Prostate gland (tissue), 2 donors: ENCODE measurements at places on chromosomes 5 and 9.
A peak's percentile ranks its signal among the peaks of the same experiment; 100 is the strongest.

- no peak for DNase-seq
Observed at GRCh38 chr5:34811706-34812105, 27.3 kb upstream of the TTC23L start.

- no peak for DNase-seq
Observed at GRCh38 chr5:101608322-101608721, 687.8 kb downstream of the SLCO4C1 start.

GRCh38 chr5:179152144-179152895, 92.1 kb downstream of the ZNF354C start:
- DNase-seq, result no peak

DNA sequence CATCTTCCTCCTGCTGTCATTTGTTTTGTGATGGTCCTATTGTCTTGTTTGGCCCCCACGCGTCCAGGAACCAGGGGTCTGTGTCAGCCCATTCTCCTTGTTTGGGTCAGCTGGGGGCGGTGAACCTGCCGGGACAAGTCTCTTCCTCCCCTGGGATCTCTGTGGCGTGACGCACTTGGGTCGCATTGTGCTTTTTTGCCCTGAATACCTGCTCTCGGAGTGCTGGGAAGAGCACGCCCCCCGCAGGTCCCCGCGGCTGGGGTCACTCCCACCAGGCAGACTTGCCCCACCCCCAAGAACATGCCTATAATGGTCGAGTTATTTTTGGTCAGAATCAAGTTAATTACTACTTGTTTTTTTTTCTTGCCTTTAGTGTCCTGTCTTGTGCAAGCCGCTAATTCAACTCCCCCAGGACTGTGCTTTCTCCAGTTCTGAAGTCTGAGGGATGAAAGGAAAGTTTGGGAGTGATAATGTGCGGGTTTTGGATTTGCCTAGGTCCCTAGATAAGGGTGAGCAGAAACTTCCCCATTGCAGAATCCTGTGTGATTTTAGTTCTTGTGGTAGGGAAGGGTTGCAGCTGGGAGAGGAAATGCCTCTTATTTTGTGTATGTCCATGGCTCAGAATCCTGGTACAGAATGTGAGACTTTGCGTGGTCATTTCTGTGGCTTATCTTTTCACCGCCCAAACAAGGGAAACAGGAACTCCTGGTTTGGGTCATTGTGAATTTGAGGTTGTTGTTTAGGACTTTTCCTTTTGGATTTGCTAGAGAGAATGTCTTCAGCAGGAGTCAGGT, 789 bp downstream of the ACER2 start:
- DNase-seq, result peak; percentile 34

GRCh38 chr9:109336409-109336808, 15.6 kb upstream of the EPB41L4B start:
- no peak for DNase-seq

GRCh38 chr5:146458894-146459293, 11.8 kb downstream of the TCERG1 start:
- no peak for DNase-seq

DNA sequence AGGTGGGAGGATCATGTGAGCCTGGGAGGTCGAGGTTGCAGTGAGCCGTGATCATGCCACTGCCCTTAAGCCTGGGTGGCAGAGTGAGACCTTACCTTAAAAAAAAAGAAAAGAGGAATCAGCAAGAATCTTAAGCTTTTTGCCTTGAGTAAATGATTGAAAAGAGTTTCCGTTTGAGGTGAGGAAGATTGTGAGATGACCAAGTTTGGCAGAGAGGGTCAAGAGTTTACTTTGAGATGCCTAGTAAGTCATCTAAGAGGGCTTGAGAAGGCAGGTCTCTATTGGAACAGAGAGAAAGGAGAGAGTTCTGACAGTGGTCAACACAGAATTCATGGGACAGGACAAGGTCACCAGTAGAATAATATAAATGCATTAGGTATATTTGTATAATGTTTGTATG, 572.1 kb downstream of the TLE4 start:
- DNase-seq, result no peak

DNA sequence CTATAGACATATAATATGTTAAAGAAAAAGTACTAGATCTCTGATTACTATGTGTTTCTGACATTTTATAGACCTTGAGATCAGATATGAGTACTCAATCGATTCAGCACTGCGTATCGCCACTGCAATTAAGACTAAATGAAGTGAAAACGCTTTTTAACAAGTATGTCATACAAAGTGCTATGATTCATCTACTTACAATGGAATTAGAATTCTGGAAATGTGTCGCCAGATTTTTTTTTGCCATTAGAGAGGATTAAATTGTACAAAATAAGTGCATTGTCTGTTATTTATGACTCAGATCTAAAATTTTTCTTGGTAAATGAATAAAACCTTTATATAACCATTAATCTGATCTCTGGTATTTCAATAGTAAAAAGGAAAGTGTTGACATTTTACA, 20.0 kb upstream of the AGGF1 start:
- no peak for DNase-seq

DNA sequence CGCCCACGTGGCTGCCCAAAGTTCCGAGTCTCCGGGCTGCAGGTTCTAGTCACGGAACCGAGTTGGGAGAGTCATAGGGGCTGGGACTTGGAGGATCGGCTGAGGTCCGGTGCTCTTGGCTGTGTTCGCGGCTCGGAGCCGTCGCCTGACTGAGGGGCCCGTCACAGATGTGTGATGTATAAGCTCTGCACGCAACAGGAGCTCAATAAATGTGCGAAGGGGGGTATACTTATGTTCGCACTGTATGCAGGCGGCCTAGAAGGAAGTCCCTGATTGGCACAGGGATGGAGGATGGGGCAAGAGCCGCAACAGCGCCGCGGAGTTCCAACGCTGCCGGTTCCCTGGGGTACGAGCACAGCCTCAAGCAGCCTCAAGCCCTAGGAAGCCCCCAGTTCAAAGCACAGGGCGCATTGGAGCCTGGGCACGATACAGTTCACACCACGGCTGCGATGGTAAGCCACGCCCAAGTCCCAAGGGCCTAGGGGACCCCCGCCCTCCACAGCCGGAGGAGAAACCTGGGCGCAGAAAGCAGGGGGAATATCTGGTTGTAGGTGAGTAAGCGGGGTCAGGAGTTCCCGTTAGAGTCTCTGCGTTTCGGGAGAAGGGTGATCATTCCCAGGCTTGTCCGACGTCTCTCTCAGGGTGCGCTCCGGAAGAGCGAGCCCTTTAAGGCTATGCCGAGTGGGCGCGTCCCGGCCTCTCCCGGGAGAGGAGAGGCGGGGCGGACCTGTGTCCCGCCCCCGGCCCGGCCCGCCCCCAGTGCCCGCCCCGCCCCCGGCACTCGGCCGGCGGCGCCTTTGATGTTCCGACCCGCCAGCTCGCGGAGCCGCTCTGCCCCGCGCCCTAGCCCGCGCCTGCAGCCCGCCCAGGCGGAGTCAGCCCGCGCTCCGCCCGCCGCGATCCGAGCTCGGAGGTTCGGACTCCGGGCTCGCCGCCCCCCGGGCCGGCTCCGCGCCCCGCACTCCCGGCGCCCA, at the start of gene TCF7:
TCF7 (plus strand) TSS at position 780 of the 974 bp plus-strand sequence. CDS start 226 bp downstream, outside the sequence.
- DNase-seq, result peak; percentile 74

- DNase-seq, result no peak
Observed at GRCh38 chr5:89343666-89344065, 460.7 kb upstream of the MEF2C start.

DNA sequence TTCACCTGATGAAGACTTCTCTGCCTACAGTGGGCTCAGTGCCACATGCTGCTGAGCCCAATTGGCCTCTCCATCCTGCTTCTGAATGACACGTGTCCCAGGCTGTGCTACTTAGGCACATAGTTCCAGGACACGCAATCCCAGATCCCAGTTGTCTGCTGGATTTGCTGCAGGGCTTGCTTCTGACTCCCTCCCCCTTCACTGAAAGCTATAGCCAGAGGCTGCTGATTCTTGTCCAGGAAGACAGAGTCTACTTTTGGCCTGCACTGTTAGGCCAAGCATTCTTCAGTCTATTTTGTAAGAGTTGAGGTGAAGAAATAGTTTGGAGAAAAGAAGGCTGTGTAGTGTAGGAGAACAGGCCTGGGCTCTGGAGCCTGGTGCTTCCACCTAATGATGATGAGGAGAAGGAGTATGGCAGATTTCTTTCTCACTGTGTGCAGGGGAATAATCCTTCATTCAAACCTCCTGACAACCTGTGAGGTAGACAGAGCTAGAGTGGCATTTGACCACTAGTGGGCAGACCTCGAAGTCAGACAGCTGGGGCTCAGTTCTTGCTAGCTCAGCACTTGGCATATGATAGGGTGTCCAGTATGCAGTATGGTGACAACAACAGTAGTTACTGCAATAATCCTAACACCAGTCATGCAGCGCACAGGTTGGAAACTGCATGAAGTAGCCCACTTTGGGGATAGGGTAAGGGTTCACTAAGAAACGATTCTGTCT, 19.5 kb upstream of the ASPN start:
- no peak for DNase-seq
